NCI-H2081 (cell line): ENCODE measurements at places on chromosomes 12 and 14.

GRCh38 chr12:106282457-106283097 lies 20.0 kb upstream of the TCP11L2 start:
- DNase-seq, result no peak

DNA sequence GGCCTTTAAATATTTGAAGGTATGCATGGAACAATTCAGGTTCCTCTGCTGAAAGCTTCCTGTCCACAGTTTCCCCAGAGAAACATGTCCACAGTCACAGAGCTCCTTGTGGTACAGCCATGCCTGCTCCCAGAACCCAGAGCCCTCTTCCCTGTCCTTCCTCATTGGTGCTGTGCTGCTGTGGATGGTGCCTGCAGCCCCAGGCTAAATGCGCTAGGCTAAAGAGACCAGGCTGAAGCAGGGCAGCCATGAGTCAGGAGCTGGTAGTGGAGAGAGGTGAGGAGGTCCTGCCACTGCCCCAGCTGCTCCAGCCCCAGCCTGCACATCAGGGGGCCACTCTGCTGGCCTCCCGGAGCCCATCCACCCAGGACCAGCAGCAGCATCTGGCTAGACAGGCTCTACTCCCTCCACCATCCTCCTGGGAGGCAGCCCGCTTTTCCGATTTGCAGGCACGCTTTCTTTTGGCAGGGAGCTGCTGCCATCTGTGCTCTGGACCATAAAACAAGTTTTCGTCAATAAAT lies 65.4 kb upstream of the DDX11 start:
- DNase-seq, result no peak

DNA sequence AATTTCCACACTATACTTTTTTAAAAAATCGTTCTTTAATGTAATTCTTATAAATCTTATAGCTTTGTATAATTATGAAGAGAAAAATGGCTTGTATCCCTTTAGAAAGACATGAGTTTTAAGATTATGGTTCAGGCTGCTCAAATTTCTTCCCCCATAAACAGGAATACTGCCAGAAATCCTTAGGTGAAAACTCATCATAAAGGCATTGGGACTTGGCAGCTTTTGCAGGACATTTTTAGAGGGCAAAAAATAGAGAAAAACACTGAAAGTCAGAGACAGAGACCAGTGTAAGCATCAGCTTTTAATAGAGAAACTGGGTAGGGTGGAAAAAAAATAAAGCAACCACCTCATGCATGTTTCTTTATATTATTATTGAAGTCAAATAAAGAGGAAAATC lies 29.1 kb downstream of the LRRK2 start:
- no peak for DNase-seq

- no peak for DNase-seq
Observed at GRCh38 chr12:21665816-21666215, 8.2 kb upstream of the LDHB start.
